ENCODE measurements at places on chromosomes 12 and 14.
A peak's percentile ranks its signal among the peaks of the same experiment; 100 is the strongest.

- DNase-seq: no peak
Observed at GRCh38 chr14:61542848-61543790, 152.2 kb upstream of the HIF1A start.

DNA sequence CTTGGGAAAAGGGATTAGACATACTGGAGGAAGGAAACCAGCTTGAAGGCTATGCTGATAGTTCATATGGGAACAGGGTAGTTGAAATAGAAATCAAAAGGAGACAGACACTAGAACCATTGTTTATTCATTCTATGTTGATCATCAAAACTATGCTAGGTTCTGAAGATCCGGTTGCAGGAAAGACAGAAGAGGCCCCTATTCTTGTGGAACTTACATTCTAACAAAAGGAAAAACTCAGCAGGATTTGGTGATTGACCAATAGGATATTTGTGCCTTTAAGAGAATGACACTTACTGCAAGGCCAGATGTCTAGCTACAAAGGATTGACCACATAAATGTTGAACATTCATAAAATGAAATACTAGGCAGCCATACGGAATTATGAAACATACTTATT is 179.2 kb downstream of the AKAP6 start:
- no peak for DNase-seq

DNA sequence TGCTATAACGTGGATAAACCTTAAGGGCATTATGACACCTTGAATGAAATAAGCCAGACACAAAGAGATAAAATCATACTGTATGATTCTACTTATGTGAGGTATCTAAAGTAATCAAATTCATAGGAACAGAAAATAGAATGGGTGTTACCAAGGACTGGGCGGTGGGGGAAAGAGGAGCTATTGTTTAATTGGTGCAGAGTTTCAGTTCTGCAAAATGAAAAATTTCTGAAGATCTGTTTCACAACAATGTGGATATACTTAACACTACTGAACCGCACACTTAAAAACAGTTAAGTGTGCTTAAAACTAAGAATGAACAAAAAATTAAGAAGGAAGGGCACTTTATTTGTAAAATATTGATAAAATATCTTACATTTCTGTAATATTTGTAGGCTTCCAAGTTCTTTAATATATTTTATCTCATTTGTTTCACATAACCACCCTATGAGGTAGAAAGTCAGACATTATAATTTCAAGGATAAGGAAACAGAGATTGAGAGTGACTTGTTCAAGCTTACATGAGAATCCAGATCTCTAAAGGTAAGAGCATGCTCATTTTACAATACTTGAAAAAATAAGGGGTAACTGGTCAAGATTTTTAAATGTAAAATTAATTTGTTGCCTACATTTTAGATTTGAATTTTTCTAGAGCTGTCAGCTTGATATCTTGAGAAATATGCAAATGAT is 14.9 kb downstream of the LTA4H start:
- DNase-seq: no peak

DNA sequence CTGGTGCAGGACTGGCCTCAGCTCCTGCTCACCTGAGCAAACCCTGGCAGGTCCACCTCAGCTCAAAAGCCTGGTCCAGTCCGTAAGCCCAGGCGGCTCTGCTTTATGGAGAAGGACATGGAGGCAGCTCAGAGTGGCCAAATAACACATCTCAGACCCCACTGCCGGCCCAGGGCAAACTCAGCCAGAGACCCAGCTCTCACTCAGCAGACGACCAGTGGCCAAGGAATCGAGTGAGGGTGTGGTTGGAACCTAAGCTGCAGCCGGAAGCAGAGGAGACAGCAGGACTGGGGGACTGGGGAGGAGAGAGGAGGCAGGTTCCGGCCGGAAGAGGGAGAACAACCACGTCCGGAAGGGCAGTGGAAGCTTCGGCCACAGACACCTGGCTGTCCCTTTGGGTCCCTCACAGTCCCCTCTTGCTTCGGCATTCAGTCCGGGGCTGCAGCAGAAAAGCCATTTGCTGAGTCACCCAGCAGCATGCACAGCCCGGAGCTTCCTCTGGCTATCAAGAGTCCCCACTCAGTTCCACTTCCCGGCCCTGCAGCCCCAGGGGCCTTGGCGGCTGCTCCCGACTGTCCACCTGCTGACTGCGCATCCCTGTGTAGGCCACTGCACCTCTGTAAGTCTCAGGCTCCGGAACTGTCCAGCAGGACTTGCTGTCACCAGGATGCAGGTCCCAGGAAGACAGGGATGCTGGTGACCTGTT is 104.0 kb downstream of the CALM1 start:
- DNase-seq: no peak

- DNase-seq: no peak
Observed at GRCh38 chr14:72701605-72702004, 192.3 kb downstream of the DPF3 start.

- no peak for DNase-seq
Observed at GRCh38 chr12:106985479-106985878, 1.5 kb downstream of the MTERF2 start.

DNA sequence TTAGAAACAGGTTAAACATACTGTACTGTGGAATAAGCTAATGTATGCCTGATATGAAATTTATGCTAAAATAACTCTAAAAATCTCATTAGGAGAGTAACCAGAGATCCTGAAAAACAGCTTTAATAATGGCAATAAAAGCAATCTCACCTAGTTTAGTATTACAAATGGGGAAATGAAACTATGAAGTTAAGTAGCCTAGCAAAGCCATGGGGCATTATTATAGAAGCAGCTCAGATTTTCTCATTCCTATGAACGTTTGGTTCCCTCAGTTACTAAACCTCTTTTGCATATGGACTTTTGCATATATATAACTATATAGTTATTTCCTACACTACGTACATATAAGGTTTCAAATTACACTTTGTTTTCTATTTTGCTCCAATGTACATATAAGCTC is 25.0 kb upstream of the APPL2 start:
- DNase-seq: no peak

DNA sequence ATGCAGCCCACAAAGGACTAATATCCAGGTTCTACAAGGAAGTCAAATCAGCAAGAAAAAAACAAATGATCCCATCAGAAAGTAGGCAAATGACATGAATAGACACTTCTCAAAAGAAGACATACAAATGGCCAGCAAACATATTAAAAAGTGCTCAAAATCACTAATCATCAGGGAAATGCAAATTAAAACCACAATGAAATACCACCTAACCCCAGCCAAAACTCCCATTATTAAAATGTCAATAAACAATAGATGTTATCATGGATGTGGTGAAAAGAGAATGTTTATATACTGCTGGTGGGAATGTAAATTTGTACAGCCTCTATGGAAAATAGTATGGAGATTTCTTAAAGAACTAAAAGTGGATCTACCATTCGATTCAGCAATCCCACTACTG is 25.0 kb downstream of the SLC41A2 start:
- DNase-seq: no peak

DNA sequence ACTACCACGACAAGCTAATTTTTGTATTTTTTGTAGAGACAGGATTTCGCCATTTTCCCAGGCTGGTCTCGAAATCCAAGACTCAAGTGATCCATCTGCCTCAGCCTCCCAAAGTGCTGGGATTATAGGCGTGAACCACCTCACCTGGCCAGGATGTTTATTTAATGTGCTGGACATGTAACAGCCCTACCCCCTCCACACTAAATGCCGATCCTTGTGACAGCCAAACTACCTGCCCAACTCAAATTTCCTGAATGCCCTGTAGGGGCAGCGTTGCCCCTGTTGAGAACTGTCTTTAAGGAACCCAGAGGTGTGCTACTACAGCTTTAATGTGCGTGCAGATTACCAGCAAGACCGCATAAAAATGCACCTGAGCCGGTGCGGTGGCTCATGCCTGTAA is 48.1 kb downstream of the KCNK13 start:
- peak; percentile 19 for DNase-seq

GRCh38 chr12:108519558-108519957 is 4.5 kb downstream of the FICD start:
- no peak for DNase-seq

GRCh38 chr12:1529862-1530591 is 64.4 kb downstream of the FBXL14 start:
- no peak for DNase-seq

- no peak for DNase-seq
Observed at GRCh38 chr12:75489613-75490210, 9.2 kb downstream of the GLIPR1 start.

DNA sequence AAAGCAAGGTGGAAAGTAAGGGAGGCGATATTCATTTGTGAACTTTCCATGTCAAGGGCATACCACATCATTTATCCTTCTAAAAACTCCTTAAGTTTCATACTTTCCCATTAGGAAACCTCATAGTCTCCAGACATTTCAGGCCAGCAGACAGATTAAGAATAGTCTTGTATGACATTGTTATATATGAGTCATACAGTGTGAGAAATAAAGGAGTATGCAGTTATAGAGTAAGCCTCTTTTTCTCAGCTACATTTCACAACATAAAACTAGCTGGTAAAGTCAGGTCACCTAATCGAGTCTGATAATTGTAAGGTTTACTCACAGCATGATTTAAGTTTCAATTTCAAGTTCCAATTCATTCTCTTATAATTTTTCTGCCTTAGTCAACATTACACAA is 164.3 kb downstream of the GRIP1 start:
- DNase-seq: no peak

GRCh38 chr14:82724316-82724715 is 1190.7 kb upstream of the SEL1L start:
- no peak for DNase-seq

DNA sequence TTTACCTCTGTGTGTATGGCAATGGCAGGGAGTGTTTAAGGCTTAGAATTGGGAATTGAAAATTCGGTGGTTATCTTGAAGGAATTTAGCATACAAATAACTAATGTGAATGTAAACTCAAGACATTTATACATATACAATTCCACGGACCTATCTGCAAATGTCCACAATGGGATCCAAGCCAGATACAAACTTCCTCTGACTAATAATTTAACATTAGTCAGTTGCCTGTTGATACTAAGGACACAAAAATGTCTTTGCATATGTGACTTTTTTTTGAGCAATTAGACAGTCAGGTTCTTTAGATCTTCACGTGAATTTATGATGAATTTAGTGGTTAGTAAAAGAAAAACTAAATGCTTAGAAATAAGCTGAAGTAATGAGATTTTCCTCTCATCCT is 40.5 kb downstream of the ESR2 start:
- no peak for DNase-seq

- DNase-seq: no peak
Observed at GRCh38 chr12:106170285-106170684, 31.5 kb upstream of the NUAK1 start.

Data from COR-L47 (cell line).